ENCODE measurements at places on chromosomes 11 and 22. TPM values are rescaled to one million over a fixed set of nuclear protein-coding genes. Genes with fewer than 3 reads are reported as not detected.
A peak's percentile ranks its signal among the peaks of the same experiment; 100 is the strongest.

DNA sequence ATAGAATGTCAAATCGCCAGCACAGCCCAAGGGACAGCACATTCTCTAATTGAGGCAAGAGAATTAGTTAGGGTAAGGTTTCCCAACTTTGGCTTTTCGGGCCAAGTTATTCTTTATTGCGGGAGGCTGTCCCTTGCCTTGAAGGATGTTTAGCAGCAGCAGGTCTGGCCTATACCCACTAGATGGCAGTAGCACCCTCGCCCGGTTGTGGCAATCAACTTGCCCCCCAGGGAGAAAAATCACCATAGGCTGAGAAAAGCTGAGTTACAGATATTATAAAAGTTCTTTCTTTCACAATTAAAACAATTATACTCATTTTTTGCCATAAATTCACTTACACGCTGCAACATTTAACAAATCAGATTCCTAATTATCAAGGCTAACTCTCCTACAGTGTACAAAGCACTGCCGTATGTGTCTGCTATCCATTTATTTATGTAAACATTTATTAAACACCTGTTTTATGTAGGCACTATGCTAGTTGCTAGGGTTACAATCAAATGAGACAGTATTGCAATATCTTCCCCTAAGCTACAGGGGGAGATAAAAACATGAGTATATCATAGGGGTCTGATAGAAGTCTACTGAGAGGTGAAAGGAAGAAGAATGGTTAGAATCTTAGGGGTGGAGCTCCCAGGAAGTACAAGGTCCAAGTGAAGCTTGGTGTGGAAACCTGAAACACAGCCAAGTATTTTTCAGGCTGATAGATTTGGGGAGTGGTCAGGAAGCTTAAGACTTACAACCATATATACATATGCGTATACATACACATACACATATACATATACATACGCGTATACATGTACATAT, 452.3 kb downstream of the RAB38 start:
- no peaks in the 10 kb centered on the region for H3K27me3 ChIP-seq
- no peak overlapping the region for H3K4me3 ChIP-seq
- no peak overlapping the region for H3K27ac ChIP-seq

DNA sequence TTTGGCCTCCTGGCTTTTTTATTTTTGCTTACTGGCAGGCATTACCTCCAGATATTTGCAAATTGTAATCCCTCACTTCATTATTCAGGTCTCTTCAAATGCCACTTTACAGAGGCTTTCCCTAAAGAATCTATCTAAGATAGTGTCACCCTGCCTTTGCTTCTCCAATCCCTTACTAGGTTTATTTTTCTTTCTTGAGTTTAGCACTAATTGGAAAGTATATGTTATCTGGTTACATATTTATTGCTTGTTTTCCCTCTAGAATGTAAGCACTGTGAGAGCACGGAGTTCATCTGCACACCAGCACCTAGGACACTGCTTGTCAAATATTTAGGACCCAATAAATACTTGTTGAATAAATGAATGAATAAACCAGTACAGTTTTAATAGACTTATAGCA, 3.5 kb downstream of the KIF18A start:
- H3K36me3 ChIP-seq, result no peaks in the 10 kb centered on the region
- H3K4me1 ChIP-seq, result peaks cover 38% of the 10 kb centered on the region
- DNase-seq, result no peak

- H3K4me3 ChIP-seq, result no peak overlapping the region
- H3K4me1 ChIP-seq, result no peaks in the 10 kb centered on the region
- no peak overlapping the region for H3K27ac ChIP-seq
- no peaks in the 10 kb centered on the region for H3K27me3 ChIP-seq
- DNase-seq, result no peak
These were observed 11.9 kb downstream of the UFD1 start for GRCh38 chr22:19466848-19467752.

GRCh38 chr11:66183494-66184048, 84.9 kb upstream of the RAB1B start:
- no peaks in the 10 kb centered on the region for H3K36me3 ChIP-seq
- no peak overlapping the region for H3K27ac ChIP-seq
- peaks cover 1% of the 10 kb centered on the region for H3K4me1 ChIP-seq
- no peak for DNase-seq
- no peak overlapping the region for H3K4me3 ChIP-seq

The AIP gene
- total RNA-seq, result 58.1 TPM

DNA sequence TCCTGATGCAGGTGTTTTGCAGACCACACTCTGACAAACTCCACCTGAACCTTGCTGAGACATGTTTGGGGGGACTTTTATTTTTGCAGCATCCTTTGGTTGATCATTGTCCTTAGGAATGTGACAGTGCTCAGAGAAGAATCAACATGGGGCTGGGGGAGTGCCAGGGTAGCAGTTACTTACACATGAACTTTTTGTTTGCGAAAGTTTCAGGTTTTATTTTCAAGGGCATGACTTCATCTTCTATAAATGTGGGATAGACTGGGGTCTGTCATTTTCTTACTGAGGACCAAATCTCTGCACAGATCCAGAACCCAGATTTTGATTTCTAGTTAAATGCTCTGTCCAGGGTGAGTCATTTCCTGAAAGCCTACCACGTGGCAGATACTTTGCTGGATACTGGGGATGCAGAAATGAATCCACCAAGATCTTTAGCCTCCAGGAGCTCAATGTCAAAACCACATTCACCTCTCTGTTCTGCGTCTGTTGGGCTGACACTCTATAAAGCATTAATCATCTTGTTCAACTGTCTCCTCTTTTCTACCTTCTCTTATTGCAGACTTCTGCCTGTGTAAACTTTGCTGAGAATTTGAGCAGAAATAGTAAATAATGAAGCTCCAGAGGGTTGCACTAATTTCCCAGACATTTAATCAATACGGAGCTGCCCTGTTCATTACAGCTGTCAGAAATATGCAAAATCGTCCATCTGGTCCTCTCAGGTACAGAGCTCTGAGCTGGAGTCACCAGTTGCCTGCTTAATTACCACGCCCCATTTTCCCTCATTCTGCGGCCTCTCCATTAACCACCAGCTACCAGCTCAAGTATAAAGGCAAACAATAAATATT, 387.9 kb downstream of the MIAT start:
- H3K27ac ChIP-seq, result no peak overlapping the region
- H3K27me3 ChIP-seq, result no peaks in the 10 kb centered on the region
- no peak overlapping the region for H3K4me3 ChIP-seq
- no peak for DNase-seq
- H3K4me1 ChIP-seq, result no peaks in the 10 kb centered on the region

The DNAJB7 gene
- total RNA-seq, result not detected

DNA sequence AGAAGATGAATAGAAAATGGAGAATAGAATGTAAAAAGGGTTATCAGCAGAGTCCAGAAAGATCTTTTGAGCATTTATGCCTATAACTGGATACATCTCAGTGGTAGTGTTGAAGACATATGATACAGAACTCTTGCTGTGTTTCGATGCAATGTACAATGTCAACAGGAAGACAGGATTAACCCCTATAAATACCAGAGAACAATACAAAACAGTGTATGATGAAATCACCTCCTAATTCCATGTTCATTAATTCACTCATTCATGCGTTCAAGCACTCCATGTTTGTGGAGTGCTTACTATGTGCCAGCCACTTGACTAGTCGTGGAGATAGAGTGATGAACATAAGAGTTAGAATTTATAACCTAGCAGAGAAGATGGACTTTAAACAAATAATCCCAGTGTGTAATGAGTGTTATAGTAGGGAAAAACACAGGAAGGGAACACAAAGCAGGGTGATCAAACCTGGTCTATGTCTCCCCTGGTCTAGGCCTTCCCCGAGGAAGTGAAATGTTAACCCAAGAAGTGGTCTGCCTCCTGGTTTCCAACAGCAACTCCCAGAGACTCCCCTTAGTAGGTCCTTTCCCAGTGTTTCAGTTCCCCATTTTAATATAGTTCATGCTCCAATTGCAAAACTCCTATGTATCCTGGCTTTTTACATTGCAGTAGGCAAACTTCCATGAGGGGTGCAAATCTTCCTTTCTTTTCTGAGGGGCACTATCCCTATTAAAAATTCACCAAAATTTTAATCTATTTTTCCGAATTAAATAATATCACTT, 9.1 kb upstream of the SESN3 start:
- H3K4me3 ChIP-seq, result no peak overlapping the region
- no peaks in the 10 kb centered on the region for H3K4me1 ChIP-seq
- H3K27me3 ChIP-seq, result no peaks in the 10 kb centered on the region
- no peak for DNase-seq

DNA sequence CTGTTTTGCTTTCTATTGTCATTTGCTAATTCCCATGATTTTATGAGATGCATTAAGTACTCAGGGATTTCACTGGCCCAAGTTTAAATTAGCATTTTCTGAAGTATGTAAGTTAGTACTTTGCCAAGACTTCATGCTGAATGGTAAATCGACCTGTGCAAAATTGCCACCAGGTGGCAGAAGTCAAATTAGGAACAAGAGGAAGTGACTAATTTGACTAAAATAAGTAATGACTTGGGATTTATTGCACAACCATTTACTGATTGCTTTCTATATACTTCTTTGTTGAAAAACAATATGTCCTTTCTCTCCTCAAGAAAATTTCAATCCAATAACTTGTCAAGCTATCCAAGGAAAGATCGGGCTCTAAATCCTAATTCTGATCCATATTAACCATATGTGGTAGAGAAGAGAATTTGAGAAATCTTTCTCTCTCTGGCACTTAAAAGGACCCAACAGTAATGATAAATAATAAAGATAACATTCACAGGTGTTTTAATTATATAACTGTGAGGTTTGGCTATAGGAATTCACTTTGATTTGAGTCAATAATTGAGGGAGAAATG, 253.7 kb upstream of the CHORDC1 start:
- no peak for DNase-seq
- H3K4me3 ChIP-seq, result no peak overlapping the region
- no peaks in the 10 kb centered on the region for H3K27me3 ChIP-seq
- H3K27ac ChIP-seq, result no peak overlapping the region
- H3K36me3 ChIP-seq, result no peaks in the 10 kb centered on the region

GRCh38 chr22:31289344-31289743, 2.9 kb downstream of the PIK3IP1 start:
- DNase-seq, result peak; percentile 71
- peaks cover 76% of the 10 kb centered on the region for H3K4me1 ChIP-seq
- no peak overlapping the region for H3K4me3 ChIP-seq

GRCh38 chr11:125005491-125005890, 51.5 kb downstream of the CCDC15 start:
- H3K36me3 ChIP-seq, result peaks cover 7% of the 10 kb centered on the region
- H3K27me3 ChIP-seq, result no peaks in the 10 kb centered on the region
- H3K27ac ChIP-seq, result no peak overlapping the region

- peak overlapping the region; percentile 85 for H3K27ac ChIP-seq
- H3K4me3 ChIP-seq, result peak overlapping the region; percentile 5
- peaks cover 18% of the 10 kb centered on the region for H3K36me3 ChIP-seq
- H3K27me3 ChIP-seq, result peaks cover 20% of the 10 kb centered on the region
These were observed 839 bp downstream of the LRRN4CL start for GRCh38 chr11:62688491-62688890.

The OR8D1 gene
- total RNA-seq, result not detected

- peaks cover 6% of the 10 kb centered on the region for H3K4me1 ChIP-seq
- no peaks in the 10 kb centered on the region for H3K27me3 ChIP-seq
- H3K4me3 ChIP-seq, result no peak overlapping the region
- H3K27ac ChIP-seq, result no peak overlapping the region
These were observed 32.5 kb downstream of the MPPED2 start for GRCh38 chr11:30553521-30554110.

DNA sequence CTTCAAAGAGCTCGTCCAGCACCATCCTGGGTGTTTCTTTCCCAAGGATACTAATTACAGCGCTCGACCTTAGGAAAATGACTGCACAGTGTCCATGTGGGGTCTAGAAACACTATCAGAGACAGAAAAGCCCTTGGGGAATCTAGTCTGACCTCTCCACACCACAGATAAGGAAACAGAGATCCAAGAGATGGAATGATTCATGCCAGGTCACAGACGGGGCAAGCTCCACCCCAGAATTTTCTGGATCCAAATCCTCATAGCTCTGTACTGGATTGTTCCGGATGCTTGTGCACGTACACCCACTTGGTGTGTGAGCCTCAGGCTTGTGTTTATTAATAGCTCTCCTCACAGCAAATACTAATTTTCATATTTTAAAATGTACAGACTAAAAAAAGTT, 11.3 kb downstream of the ABTB2 start:
- no peaks in the 10 kb centered on the region for H3K36me3 ChIP-seq
- H3K27me3 ChIP-seq, result no peaks in the 10 kb centered on the region
- H3K27ac ChIP-seq, result peak overlapping the region; percentile 43
- no peak for DNase-seq
- H3K4me1 ChIP-seq, result peaks cover 34% of the 10 kb centered on the region

DNA sequence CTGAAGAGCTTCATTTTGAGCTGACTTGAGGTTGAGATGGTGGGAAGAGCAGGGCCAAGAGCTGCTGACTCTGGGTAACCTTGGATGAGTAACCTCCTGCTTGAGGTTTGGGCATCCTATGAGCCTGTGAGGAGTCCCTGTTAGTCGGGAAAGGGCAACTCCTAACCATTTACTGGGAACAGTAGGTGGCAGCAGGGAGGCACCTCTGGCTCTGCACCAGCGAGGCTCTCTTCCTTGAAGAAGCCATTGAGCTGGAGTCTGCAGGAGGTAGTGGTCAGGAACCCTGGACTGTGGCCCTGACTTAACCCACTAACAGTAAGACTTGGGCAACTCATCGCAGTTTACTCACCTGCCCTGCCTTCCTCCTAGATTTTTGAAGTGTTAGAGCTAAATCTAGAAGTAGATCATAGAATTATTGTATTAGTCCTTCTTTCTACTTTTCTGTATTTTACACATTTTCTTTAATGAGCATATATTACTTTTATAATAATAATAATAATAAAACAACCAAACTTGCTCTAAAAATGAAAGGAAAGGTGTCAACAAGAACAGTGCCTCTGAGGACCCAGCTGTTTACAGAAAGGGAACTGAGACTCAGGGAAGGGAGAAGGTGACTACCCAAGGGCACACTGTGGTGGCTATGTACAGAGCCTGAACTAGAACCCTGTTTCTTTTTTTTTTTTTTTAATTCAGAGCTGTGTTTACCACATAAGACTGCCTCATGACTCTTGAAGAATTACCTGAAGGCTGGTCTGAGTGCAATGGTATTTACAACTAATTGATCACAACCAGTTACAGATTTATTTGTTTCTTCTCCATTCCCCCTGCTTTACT, 47.5 kb downstream of the MEI1 start:
- no peaks in the 10 kb centered on the region for H3K36me3 ChIP-seq
- no peaks in the 10 kb centered on the region for H3K4me1 ChIP-seq
- no peak overlapping the region for H3K4me3 ChIP-seq
- no peak overlapping the region for H3K27ac ChIP-seq
- peak; percentile 77 for DNase-seq
- H3K27me3 ChIP-seq, result no peaks in the 10 kb centered on the region

DNA sequence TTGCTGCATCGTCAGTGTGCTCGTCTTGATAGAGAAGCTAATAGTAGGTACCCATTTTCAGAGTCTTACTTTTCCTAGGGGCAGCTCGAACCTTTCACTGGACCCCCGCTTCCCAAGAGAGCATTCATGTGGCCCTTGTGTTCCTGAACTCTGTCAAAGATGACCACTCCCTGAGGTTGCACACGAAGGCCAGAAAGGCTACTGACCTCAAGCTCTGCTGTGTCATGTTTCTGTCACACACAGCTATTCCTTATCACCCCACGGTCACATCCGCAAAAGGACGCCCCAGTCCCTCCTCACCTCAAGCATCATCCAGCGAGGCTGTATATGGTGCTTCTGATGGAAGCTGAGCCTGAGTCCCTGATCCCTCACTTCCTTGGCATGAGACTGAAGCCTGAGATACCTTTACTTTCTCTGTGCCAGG, 171.5 kb downstream of the LDLRAD3 start:
- no peaks in the 10 kb centered on the region for H3K4me1 ChIP-seq
- DNase-seq, result no peak
- H3K36me3 ChIP-seq, result no peaks in the 10 kb centered on the region

- no peak overlapping the region for H3K4me3 ChIP-seq
- H3K36me3 ChIP-seq, result peaks cover 24% of the 10 kb centered on the region
- H3K4me1 ChIP-seq, result peaks cover 24% of the 10 kb centered on the region
These were observed 2.2 kb upstream of the VWCE start for GRCh38 chr11:61297341-61297740.

Measured in transverse colon (tissue), 4 donors.